ENCODE measurements at places on chromosomes 2 and 18.

GRCh38 chr2:55213822-55214221 is 18.3 kb downstream of the CLHC1 start:
- DNase-seq = no peak

- no peak for DNase-seq
Observed at GRCh38 chr2:224990710-224991109, 51.6 kb downstream of the DOCK10 start.

DNA sequence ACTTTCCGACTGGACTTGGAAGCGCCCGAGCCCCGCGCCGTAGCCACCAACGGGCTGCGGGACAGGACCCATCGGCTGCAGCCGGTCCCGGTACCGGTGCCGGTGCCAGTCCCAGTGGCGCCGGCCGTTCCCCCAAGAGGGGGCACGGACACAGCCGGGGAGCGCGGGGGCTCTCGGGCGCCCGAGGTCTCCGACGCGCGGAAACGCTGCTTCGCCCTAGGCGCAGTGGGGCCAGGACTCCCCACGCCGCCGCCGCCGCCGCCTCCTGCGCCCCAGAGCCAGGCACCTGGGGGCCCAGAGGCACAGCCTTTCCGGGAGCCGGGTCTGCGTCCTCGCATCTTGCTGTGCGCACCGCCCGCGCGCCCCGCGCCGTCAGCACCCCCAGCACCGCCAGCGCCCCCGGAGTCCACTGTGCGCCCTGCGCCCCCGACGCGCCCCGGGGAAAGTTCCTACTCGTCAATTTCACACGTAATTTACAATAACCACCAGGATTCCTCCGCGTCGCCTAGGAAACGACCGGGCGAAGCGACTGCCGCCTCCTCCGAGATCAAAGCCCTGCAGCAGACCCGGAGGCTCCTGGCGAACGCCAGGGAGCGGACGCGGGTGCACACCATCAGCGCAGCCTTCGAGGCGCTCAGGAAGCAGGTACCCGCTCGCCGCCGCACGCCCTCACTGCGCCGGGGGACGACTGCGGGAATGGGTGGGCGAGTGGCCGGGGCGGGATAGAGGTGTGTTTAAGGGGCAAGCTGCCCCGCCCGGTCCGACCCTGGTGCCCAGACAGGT is 713 bp downstream of the ATOH8 start:
- peak; percentile 87 for DNase-seq

- DNase-seq = no peak
Observed at GRCh38 chr18:12376034-12376753, 833 bp downstream of the AFG3L2 start.

DNA sequence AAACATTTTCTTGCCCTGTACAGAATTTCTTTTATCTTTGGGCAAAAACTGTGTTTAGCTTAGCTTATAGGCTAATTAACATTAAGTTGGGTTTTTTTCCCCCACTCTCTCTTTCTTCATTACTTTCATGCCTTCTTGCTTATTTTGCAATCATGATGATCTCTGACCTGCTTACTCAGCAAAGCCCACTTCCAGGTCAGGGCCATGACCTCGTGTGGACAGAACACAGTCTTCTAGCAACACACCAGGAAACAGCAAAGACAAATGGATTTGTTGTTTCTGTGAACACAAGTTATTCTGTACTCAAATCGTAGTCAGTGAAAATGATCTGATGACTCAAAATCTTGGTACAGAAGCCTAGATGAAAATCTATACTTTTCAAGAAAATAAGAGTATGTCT is 60.7 kb downstream of the SPATS2L start:
- no peak for DNase-seq

GRCh38 chr2:19838616-19839015 is 63.2 kb downstream of the TTC32 start:
- no peak for DNase-seq

- no peak for DNase-seq
Observed at GRCh38 chr2:203900253-203900652, 32.7 kb downstream of the CTLA4 start.

- no peak for DNase-seq
Observed at GRCh38 chr2:189210250-189211087, 30.9 kb upstream of the COL5A2 start.

- DNase-seq = no peak
Observed at GRCh38 chr2:236449167-236449761, 120.4 kb upstream of the ACKR3 start.

GRCh38 chr2:30249354-30249753 is 18.0 kb downstream of the LBH start:
- DNase-seq = no peak

- no peak for DNase-seq
Observed at GRCh38 chr2:219169930-219170654, at the start of gene SLC23A3. TSS of gene SLC23A3 (minus strand) at chr2:219170029. CDS start at chr2:219169984, 45 bp downstream.

GRCh38 chr2:236246711-236247246 is 17.4 kb downstream of the ASB18 start:
- no peak for DNase-seq

DNA sequence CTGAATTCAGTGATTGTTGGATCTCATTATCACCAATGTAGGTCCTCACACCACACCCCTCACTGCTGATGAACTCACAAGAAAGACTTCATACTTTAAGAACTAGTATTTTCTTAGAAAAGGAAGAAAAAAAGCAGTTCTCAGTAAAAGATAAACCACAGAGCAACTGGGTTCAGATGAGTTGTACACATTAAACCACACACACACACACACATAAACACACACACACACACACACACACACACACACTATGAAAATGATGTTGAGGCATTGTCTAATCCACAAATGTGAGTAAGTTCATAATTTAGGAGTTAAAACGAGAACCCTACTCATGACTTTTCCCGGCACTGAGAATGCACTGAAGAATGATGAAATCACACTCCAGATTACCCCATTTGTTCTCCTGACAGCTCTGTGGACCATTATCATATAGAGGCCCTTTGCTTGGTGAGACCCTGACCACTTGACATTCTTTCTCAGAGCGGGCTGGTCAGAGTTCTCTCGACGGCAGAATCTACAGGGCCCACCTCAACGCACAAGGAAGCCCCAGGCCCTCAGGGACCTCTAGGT is 106.2 kb downstream of the BCL2 start:
- DNase-seq = no peak

GRCh38 chr2:52659546-52659945 is 1108.1 kb upstream of the CHAC2 start:
- no peak for DNase-seq

DNA sequence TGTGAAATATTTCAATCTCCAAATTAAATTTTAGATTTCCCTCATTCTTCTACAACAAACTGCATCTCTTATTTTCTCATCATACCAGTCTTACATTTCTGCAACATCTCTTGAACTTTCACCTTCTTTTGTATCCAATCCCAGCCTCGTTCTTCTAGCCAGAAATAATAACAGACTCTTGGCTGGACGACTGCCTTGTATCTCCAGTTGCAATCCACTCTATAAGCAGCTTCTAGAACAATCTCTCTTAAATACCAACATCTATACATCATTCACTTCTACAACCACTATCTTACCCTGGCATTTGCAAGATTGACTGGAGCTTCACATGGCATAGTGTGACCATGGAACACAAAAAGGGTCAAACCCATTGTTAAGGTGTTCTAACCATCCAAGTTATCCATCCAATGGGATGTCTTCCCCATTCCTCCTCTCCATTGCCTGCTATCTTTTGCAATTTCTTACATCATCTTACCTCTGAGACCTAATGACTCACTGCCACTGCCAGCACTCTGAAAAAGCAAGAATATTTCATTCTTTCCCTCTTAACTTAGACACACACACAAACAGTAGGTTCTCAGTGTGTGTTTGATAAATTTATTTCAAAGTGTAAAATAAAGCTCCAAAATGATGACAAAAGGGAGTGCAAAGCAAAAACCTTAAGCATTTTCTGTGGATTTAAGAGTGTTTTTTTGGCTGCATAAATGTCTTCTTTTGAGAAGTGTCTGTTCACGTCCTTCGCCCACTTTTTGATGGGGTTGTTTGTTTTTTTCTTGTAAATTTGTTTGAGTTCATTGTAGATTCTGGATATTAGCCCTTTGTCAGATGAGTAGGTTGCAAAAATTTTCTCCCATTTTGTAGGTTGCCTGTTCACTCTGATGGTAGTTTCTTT is 145.6 kb downstream of the METTL4 start:
- no peak for DNase-seq

GRCh38 chr2:167592441-167592840 is 655.0 kb downstream of the STK39 start:
- no peak for DNase-seq

GRCh38 chr18:21012308-21012707 is 99.3 kb downstream of the ROCK1 start:
- no peak for DNase-seq

DNA sequence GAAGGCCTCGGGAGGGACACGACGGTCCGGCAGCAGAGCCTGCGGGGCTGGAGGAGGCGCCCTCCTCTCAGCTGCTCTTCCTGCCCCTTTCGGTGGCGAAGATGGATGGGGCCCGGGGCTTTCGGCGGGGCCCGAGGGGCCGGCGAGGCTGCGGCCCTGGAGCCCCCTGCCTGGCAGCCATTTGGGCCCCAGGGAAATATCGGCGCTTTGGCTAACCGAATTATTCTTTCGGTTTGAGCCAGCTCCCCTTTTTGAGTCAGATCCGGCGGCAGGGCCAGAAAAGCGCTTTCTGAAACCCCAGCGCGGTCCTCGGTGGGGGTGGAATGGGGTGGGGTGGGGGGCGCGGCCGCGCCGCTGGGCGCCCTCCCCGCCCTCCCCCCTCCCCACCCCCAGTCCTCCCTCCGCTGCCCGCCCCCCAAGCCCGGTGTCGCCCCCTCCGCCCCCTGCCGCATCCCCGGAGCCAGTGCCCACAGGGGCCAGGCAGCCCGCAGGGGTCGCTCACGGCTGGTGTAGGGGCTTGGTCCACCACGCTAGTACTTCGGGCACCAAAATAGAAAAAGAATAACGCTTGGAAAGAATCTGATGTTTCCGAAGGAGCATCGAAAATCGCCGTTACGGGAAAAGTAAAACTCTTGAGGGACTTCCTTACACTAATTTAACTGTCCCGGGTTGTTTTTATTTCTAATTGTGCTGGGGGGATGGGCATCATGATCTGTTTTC is 9.1 kb upstream of the ARID5A start:
- DNase-seq = peak; percentile 82

All from posterior vena cava (tissue), 2 donors.